ENCODE measurements at places on chromosomes 3 and 15.

DNA sequence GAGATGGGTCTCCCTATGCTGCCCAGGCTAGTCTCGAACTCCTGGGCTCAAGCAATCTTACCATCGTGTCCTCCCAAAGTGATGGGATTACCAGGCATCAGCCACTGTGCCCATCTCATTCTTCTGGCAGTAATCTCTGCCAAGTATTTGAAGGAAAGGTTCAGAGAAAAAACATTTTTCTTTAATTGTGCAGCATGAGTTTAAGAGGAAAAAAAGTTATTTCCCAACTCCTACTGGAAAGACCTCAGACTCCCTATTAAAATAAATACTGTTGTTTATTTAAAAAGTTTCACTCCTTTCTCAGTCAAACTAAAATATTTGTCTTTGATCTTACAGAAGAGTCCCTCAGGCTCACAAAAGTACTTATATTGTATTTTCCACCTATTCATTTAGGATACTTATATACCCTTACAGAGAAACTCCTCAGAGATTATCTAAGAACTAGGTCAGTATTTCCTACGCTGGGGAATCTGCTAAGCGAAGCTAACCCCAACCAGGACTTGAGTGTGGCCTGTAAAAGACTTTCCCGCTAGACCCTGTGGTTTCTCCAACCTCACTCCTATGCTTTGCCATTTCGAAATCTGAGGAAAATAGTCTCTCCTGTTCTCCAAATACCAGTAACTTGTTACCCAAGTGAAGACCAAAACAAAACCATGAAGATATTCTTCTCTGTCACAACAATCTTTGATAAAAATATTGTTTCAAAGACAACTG lies 28.7 kb downstream of the WWTR1 start:
- DNase-seq, result peak; percentile 48

DNA sequence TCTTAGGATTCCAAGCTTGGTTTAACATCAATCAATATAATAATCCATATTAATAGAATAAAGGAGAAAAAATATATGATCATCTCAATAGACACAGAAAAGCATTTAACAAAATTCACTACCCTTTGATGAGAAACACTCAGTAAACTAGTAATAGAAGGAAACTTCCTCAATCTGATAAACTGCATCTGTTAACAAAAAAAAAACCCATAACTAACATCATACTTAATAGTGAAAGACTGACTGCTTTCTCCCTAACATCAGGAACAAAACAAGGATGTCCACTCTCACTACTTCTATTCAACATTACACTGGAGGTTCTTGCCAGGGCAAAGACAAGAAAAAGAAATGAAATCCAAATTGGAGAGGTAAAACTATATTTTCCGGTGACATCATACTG lies 30.5 kb downstream of the LRRK1 start:
- no peak for DNase-seq

- DNase-seq, result no peak
These were observed 30.9 kb downstream of the VIPR1 start for GRCh38 chr3:42533161-42533897.

GRCh38 chr3:49610666-49611280 lies 56.5 kb downstream of the BSN start:
- no peak for DNase-seq

Measured in fibroblast of mammary gland (primary cell).